ENCODE measurements at places on chromosomes 7 and 10. TPM values are rescaled to one million over a fixed set of nuclear protein-coding genes. Genes with fewer than 3 reads are reported as not detected.
A peak's percentile ranks its signal among the peaks of the same experiment; 100 is the strongest.

- DNase-seq: peak; percentile 38
Measured at GRCh38 chr7:18583305-18583704, 87.8 kb downstream of the HDAC9 start.

GRCh38 chr10:43596546-43596945, 9.7 kb upstream of the ZNF485 start:
- DNase-seq: no peak

DNA sequence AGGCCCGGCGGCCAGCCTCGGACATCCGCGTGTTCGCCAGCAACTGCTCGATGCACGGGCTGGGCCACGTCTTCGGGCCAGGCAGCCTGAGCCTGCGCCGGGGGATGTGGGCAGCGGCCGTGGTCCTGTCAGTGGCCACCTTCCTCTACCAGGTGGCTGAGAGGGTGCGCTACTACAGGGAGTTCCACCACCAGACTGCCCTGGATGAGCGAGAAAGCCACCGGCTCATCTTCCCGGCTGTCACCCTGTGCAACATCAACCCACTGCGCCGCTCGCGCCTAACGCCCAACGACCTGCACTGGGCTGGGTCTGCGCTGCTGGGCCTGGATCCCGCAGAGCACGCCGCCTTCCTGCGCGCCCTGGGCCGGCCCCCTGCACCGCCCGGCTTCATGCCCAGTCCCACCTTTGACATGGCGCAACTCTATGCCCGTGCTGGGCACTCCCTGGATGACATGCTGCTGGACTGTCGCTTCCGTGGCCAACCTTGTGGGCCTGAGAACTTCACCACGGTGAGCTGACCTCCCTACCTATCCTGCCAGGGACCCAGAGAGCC, 656 bp downstream of the ASIC3 start:
- DNase-seq: no peak

- no peak for DNase-seq
Measured at GRCh38 chr7:153576096-153576495, 476.1 kb upstream of the DPP6 start.

DNA sequence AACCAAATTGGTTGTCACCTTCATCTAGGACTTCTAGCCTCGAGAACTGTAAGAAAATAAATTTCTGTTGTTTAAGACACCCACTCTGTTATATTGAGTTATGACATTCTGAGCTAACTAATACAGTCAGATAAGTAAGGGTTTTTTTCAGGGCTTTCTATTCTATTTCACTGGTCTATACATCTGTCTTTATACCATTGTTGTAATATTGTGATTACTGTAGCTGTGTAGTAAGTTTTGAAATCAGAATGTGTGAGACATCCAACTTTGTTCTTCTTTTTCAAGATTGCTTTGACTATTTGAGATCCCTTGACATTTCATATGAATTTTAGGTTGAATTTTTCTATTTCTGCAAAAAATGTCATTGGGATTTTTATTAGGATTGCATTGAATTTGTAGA, 7.5 kb downstream of the IFIT1 start:
- no peak for DNase-seq

Gene PRTFDC1
- 4.9 TPM for total RNA-seq

DNA sequence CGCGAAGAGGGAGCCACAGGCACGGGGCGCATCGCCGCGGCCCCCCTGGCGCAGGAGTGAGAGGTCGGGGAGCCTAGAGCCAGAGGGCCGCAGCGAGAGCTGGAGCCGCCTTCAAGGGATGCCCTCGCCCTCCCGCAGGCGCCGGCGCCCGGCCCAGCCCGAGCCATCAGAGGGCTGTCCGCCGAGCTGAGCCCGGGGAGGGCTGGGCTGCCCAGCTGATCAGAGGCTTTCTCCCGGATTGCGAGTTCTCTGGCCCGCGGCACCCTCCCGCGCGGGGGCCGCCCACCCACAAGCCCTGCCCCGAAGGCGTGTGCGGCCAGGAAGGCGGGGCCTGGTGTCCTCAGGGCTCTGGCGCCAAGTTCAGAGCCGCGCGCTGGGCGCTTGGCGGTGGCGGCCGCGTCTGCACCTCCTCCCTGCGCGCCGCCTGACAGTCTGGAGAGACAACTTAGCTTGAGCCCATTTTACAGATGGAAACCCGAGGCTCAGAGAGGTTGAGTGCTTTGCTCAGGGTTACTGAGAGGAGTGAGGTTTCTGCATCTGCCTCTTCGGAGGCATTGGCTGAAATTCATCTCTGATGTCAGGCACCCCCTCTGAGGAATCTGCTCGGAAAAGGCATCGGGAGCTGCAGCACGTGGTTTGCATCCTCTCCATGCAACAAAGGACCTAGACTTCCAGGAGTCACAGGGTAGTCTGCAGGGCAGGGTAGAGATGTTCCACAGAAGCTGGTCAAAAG, 3.8 kb upstream of the ANTXRL start:
- peak; percentile 77 for DNase-seq

GRCh38 chr7:27364344-27364758, 121.7 kb downstream of the EVX1 start:
- peak; percentile 77 for DNase-seq

Gene UTF1
- not detected for total RNA-seq

DNA sequence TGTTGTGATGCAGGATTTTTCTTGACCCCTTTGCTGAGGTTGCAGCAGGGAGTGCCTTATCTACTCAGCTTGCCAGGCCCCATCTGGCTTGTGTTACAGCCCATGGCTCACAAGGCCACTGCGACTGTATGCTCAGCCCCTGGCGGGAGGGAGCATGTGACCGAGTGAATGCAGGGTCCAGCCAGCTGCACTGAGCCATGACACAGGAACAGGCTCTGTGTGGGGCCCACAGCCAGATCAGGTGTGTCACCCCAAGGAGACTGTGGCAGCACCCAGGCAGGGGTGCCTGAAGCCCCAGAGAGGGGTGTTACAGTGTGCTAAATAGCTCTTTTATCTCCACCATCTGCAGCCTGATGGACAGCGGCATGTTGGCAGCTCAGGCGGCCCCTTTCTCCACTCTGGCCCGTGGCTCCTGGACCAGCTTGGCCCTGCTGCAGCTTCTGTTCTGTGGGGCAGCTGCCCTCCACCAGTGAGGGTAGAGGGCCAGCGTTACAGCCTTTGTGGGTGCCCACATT, 2.6 kb upstream of the PCBD1 start:
- DNase-seq: no peak

Measured in Daoy (cell line).